ENCODE measurements at places on chromosomes 6 and 20.

- DNase-seq = no peak
These were observed at the start of gene SGK1 for GRCh38 chr6:134317471-134318131. Gene SGK1 (minus strand): TSS chr6:134318112. CDS start chr6:134317460, 652 bp downstream.

GRCh38 chr6:129030215-129030614 lies 147.3 kb downstream of the LAMA2 start:
- no peak for DNase-seq

DNA sequence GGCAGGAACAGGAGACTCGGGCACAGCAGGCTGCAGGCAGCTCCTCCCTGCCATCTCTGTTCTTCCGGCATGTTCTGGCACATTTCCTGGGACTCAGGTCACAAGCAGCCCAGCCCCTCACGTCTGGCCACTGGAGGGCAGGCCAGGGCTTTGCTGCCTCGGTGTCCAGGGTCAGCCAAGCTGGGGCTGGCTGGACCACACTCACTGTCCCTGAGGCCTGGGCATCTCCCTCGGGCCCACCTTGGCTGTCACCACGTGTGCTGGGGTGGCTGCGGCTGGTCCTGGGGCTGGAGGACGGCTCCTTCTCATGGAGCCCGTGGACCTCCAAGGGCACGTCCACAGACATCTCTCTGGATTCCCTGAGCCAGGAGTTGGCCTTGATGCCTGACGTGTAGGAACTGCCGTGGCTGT lies 18.5 kb downstream of the FRMD1 start:
- DNase-seq = peak; percentile 46

- no peak for DNase-seq
These were observed 10.2 kb downstream of the SPAG4 start for GRCh38 chr20:35625584-35626385.

GRCh38 chr20:36130390-36130789 lies 24.1 kb upstream of the EPB41L1 start:
- no peak for DNase-seq

DNA sequence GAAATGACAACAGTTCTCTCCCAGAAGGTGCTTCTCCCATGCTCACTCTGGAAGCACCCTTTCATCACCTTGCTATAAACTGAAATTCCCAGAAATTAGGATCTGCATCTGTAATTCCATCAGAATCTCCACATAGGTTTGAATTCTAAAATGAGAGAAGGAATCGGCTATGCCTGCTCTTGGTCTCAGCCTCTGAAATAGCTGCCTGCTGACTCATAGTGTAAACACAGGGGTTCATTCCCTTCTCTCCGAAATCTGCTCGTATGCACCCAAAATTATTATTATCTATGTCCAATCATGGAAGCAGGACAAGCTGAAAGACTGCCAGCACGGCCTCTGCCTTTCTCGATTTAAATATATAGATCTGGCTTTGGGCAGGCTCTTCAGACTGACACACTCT lies 74.6 kb upstream of the TAB2 start:
- no peak for DNase-seq

- DNase-seq = no peak
These were observed 72.1 kb downstream of the SOD2 start for GRCh38 chr6:159620947-159621346.

DNA sequence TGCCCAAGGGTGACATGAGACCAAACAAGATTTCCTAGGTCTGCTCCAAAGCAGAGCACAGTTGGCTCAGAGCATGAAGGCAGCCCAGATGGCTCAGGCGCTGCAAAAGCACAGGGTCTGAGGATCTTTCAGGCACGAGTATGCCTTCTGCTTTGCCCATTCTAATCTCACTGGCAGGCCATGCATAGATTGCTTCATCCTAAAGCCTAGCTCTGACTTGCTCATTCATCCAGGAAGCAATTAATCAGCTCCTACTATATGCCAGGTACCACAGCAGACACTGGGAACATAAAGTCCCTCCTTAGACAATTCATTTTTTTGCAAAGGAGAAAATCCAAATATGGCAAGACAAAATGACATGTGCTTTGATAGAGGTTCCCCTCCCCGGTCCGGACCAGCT lies 31.2 kb downstream of the GPLD1 start:
- no peak for DNase-seq

DNA sequence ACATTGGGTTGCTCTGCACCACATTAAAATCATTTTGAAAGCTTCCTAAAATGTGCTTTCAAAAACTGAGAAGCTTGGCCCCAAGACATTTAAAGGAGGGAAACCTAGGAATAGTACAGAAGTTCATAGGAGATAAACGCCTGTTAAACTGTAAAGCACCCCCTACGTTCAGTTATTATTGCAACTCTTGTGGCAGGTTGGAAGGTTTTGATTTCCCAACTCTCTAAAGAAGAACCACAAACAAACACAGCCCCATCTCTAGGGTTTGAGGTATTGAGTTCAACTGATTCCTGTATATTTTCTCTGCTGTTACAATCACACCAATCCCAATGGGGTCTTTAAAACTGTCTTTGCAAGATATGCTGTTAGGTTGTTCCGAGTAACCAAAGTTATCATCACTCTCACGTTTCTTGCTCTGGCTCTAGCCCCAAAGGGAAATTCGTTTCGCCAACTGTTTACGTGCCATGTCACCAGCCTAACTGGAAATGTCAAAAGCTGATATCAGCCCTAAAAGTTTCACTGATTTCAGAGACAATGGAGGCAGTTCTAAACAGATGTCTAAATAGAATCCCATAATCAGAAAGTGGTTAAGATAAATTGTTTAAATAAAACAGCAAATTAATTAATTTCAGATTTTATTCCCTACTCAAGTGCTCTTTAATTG lies 12.1 kb downstream of the TFAP2A start:
- DNase-seq = no peak

- no peak for DNase-seq
These were observed 40.2 kb downstream of the CCN2 start for GRCh38 chr6:131910956-131911355.

GRCh38 chr6:103215847-103216246 lies 1643.9 kb downstream of the HACE1 start:
- DNase-seq = no peak

DNA sequence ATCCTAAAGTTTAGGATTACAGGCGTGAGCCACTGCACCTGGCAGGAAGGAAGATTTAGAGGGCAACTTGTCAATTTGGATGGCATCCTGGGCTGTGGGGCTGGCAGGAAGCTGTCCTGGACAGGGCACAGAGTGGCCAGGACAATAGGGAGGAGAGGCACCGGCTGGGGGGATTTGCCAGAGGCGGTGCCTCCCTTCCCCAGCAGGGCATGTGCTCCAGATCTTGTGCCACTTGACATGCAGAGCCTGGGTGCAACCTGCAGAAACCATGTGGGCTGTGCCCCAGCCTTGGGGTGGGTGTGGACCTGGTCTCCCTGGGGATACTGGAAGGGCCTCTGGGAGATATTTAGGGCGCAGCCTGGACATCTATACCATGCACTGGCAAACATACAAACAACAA lies 58.6 kb upstream of the EEF1A1 start:
- no peak for DNase-seq

DNA sequence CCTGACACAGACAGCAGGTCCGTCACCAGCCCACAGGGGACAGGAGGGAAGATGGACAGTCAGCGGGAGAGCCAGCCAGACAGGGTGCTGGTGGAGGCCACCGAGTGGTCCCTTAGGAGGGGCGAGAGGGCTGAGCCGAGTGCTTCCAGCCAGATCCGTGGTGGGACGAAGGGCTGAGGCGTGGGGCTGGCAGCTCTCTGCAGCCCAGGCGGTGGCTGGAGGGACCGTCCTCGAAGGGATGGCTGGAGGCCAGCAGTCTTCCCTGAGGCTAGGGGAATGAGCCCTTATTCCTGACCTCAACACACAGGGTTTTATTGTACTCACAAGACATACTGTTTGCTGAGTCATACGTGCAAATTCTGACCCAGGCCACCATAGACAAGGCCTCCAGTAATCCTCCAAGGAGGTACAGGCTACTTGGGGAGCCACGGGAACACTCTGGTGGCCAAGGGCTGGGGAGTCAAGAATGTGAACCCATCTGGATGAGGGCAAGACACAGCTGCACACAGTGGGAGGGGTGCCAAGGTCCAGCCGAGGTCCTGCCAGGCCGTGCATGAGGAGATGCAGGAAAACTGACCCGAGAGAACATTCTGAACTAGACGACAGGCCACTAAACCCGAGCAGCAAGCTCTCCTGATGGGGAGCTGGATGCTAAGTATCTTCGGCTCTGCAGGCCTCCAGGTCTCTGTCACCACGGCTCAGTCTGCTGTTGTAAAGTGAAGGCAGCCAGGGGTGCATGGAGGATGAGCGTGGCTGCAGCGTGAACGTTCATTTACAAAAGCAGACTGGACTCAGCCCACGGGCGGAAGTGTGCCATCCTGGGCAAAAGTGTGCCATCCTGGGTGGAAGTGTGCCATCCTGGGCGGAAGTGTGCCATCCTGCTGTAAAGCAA lies 242.5 kb downstream of the TTLL2 start:
- no peak for DNase-seq

DNA sequence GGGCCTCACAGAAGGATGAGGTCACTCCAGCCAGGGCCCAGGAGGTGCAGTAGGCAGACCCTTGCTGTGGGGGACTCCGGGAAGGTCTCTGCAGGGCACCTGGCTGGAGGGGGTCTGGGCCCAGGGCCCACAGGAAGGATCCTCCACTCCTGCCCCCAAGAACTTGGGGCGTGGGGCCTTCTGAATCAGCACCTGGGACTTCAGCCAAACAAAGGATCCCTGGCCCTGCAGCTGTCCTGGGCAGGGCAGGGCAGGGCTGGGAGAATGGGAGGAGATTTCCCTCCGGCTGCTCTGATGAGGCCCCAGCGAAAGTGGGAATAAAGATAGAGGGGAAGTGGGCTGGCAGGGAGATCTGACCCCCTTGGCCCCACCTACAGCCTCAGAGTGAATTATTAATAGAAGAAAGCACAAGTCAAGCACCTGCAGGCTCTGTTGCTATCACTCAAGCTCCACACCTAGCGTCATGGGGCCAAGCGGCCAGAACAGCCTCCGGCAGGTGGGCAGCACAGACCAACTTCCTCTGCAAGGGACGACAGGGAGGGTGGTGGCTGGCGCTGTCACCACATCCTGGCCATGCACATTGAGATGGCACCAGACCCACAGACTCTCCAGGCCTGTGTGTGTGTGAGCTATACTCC lies 61.6 kb upstream of the MRPS10 start:
- DNase-seq = no peak

DNA sequence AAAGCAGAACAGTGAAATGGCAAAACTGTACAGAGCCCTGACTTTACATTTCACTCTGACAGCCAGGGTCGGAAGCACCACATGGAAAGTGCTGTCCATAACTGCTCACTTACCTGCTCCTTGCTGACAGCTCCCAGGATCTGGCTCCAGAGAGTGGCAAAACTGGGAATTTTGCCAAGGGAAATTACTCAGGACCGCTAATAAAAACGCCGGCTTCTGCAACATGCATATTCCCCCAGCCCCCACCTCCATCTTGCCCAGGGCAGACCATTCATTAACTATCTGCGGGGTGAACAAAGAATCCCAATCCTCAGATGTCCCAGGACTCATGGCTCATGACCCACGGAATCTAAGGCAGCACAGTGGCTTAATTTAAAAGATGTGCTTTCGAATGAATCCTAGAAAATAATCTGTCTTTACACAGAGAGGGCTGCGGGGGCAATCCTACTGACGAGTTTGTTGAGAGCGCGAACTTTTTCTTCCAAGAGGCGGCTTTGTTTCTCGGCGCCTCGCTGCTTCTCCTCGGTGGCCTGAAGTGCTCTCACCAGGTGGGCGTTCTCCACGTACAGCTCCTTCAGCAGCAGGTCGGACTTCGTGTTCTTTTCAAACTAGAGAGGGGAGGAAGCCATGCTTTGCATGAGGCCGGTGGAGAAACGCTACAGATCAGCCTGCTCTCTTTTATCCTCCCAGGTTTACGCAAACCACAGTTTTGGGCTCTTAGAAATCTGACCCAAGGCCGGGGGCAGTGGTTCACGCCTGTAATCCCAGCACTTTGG lies 45.8 kb downstream of the GINS1 start:
- no peak for DNase-seq

DNA sequence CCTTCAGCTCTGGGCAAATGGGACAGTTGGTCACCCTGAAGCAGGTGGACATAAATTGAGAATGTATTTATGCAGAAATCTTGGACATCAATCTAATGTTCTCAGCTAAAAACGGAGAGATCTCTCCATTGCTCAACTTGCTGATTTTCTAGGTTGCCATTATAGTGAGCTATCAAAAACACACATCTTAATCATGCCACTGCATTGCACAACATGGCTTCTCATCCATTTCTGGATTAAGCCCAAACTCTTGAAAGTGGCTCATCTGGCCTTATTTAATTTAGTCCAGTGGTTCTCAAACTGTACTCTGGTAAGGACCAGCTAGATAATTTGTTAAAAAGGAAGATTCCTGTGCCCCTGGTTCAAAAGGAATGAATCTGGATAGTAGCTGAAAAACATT lies 324.9 kb upstream of the CITED2 start:
- no peak for DNase-seq

DNA sequence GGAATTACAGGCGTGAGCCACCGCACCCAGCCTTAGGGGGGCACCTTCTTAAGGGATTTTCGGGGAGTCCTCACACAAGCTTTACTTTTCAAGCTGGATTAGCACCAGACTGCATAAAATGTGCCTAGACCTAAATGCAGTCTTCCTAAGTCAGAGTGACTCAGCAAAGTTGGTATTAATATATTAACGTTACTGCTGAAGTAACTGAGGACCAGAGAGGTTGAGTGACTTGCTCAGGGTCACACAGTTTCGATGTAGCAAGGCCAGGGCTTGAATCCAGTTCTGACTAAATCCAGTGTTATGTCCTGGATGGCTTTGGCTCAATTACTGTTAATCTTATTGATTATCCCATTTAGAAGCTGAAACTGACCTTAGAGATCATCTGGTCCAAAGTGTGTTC lies 13.4 kb downstream of the EDEM2 start:
- no peak for DNase-seq

DNA sequence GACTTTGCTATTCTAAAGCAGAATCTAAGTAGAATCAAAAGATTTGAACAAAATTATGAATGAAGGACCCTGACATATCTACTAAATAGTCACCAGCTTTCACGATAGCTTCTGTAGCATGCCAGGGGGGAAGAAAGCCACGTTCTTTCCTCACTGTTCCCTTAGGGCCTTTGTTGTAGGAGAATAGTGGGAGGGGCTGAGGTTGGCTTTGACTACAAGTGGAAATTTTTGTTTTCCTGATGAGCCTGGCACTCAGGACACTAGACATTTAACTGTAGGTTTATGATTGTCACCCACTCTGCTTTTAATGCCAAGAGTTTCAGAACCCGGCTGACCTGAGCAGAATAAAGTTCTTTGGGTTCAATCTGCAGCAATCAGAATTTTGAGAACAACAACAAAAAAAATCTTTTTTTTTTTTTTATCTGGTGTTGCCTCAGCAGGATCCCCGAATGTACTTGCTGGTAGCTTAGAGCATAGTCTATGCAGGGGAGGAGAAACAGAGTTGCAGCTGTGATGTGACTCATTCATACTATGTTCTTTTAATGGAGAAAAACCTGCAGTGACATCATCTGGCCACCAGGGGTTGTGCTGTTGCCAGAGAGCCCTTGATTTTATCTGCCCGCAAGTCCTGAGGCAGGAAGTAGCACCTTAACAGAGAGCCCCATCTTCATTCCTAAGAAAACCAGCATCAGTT lies 38.5 kb downstream of the TPD52L1 start:
- DNase-seq = peak; percentile 38

DNA sequence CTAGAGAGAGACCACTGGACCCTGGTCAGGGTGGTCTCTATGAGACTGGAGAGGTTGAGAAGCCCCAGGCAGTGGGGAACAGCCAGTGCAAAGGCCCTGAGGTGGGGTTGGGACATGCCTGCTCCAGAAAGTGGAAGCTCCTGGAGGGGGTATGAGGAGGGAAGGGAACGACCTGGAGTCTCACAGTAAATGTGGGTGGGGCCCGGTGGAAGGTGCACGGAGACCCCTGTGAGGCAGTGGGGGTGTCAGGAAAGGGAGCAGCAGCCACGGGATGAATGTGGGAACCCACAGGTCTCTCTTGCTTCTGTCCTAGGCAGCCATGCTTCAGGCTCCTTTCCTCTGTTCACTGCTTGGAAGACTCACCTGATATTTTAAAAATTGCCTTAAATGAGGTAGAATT lies 1.3 kb upstream of the CST1 start:
- no peak for DNase-seq
